NCI-H510A (cell line): ENCODE measurements at places on chromosomes 4 and X.
A peak's percentile ranks its signal among the peaks of the same experiment; 100 is the strongest.

DNA sequence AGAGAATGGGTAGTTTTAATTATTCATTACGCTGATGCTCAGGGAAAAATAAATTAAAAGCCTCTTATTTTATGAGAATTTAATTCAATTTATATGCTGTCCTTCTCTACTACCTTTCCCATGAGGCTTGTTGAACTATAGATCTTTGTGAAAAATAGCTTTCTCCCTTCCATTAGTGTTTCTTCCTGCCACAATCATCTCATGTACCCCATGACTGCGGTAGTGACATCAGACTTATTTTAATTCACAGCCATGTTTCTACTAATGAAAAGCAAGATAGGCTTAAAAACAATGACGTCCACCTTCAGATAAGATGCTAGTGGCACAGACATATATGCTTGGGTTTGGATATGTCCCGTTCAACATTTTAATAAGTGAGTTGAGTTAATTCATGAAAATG, 87.4 kb upstream of the TMEM47 start:
- DNase-seq: no peak

DNA sequence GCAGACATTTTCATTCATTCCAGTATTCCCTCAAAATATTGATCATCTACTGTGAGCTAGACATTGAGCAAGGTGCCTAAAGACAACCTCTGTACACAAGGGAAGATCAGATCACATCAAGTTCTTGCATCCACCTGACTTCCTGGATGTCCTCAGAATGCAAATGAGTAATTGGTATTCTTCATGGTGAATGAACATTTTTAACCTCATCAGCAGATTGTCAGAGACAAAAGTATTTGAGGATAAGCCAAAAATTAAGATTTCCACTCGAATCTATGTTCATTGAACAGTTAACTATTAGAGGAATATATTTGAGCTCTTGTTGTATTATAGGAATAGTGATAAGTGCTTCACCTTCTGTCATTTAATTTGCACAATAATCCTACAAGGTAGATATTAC, 1.3 kb downstream of the SMARCAD1 start:
- no peak for DNase-seq

GRCh38 chrX:42129022-42129940, 205.9 kb upstream of the CASK start:
- DNase-seq: no peak

DNA sequence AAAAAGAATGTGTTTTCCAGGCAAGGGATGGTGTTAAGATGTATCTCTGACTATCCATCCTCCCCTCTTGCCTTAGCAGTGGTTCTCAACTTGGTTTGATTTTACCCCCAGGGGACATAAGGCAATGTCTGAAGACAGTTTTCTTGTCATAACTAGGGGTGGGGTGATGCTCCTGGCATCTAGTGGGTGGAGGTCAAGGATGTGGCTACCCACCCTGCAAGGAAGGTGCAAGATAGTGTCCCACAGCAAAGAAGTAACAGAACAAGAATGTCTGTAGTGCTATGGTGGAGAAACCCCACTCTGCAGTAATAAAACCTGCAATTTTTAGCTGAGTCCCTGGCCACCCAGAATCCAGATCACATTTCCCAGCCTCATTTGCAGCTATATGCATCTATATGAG, 81.2 kb upstream of the TBL1X start:
- DNase-seq: no peak

- DNase-seq: peak; percentile 7
These were observed 62.2 kb downstream of the TIGD2 start for GRCh38 chr4:89173336-89174090.

- no peak for DNase-seq
These were observed 21.4 kb downstream of the ETDC start for GRCh38 chrX:135330706-135331105.

DNA sequence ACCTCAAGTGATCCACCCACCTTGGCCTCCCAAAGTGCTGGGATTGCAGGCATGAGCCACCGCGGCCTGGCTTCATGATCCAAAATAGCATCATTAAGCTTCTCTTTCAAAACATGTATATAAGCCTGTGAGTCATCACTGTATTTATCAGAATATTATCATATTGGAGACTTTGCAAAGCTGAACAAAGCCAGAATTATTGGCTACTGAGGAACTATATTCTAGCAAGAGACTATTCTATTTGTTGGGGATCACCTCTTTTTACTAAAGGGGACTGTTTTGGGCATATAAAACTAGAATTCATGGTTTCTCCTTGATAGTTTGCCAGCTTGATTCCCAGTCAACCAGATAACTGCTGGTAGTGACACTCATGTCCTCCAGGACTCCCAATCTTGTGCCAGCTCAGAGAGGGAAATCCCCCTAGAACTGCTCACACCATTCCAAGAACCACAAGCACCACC, 40.1 kb downstream of the TET2 start:
- DNase-seq: no peak

DNA sequence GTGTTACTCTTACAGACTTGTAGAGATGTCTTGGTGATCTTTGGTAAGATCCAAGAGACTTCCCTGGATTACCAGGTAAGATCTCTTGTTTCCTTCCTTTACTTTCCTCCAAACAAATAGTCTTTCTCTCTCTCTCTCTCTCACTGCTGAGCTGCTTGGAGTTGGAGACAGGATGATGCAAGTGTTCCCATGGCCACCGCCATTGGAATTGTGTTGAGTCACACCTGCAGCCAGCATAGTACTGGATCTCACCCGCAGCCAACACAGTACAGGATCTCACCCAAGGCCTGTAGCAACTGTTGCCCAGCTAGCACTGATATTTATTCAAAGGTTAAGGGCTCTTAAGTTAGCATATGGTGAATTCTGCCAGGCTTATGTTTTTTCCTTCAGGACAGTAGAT, 1080.9 kb downstream of the FAT4 start:
- peak; percentile 5 for DNase-seq

- no peak for DNase-seq
These were observed 25.6 kb upstream of the MBTPS2 start for GRCh38 chrX:21813612-21814368.

DNA sequence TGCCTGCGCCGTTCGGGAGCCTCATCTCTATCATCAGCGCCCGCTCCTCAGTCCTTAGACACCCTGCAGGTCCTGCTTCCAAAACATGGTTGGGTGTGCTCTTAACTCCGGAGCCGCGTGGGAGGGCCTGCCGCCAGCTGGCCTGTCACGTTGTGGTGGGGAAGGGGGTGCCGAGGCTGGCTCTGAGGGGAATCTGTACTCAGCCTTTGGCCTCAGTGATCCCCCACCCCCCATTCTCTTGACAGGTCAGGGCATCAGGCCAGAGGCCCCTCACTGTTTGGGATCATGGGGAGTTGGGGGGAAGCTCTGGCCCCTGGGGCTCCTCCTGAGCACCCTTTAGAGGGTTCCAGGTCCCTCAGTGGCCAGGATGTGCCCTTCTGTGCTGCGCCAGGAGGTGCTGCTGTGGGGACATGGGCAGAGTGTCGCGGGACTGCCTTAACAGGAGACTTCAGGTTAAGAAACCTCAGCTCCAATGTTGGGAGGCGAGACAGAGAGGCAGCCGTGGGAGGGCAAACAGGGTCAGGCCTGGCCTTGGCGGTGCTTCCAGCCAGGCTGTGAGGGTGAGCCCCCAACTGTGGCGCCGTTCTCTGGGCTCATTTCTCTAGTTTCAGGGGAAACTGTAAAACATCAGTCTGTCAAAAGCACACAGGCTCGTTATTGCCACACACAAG, 33.5 kb downstream of the TRMT44 start:
- no peak for DNase-seq

DNA sequence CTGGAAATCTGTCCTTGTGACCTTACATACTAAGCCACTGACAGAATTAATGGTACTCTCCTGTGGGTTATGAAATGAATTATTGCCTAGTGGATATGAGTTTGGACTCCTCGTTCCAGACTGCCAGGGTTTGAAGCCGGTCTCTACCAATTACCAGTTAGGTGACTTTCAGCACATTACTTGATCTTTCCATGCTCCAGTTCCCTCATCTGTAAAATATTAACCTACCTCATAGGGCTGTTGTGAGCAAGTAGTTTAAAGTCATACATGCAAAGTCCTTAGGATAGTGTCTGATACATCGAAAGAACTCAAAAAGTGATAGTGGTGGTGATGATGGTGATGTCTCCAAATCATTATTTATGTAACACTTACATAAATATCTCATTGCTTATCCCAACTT, 373.5 kb upstream of the ARX start:
- no peak for DNase-seq

GRCh38 chr4:53920116-53920515, 144.3 kb downstream of the CHIC2 start:
- peak; percentile 10 for DNase-seq

- DNase-seq: no peak
These were observed 49.0 kb downstream of the CD99L2 start for GRCh38 chrX:150849486-150849885.

DNA sequence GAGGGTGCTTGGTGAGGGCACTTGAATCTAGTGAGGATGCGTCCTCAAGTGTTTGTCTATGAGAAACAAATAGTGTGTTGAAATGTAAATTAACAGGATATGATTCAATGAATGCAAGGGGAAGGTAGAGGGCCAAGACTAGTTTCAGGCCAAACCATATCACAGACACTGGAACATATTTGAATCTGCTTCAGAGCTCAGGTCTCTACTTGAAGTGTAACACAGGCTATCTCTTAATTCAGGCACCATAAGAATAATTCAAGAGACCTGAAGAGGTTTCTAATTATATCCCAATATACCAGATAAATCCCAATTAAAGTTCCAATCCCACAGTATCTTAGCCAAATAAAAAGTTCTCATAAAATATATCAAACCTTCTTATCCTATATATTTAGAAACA, 146.5 kb upstream of the INTU start:
- DNase-seq: no peak

DNA sequence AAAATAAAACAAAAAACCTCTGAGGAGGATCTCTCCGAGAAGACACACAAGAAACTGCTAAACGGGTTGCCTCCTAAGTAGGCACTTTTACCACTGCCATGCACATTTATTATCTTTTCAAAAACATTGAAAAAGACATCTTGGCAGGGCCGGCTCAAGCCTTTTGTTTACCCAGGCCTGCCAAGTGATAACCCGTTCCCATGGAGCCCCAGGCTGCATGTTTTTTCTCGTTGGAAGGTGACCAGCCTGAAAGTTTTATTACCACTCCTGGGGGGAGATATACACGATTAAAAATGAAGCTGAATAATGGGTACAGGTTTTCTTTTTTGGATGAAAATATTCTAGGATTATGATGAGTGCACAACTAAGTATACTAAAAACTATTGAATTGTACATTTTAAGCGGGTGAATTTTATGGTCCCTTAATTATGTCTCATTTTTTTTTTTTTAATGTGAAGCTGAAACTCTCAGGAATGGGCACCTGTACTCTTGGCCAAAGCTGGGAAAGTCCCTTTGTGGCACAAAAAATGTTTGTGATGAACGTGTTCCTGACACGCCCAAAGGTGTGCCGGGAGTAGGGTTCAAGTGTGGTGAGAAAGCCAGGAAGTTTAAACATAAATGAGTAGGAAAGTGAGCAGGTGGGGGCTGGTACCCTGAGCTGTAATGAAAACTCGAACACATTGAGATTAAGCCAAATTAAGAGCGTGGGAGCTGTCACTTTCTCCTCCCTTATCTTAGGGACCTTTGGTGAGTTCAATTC, 1.5 kb upstream of the MAP7D2 start:
- DNase-seq: no peak

DNA sequence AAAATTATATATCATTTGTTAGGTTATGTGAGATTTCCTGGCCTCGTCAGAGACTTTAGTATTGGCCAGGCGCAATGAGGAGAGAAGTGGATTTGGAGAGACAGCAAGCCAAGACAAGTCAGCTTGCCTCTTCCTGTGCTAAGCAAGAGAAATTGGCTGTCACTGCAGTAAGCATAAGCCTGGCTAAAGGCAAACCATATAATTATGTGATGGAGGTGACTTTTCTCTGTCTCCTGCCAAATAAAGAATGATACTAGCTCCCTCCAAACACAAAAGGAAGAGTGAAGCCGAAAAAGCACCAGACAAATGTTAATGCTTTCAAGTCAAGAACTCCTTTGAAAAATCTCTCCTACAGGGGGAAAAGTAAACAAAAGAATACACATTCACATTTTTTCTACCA, 2246.0 kb downstream of the ARAP2 start:
- no peak for DNase-seq

DNA sequence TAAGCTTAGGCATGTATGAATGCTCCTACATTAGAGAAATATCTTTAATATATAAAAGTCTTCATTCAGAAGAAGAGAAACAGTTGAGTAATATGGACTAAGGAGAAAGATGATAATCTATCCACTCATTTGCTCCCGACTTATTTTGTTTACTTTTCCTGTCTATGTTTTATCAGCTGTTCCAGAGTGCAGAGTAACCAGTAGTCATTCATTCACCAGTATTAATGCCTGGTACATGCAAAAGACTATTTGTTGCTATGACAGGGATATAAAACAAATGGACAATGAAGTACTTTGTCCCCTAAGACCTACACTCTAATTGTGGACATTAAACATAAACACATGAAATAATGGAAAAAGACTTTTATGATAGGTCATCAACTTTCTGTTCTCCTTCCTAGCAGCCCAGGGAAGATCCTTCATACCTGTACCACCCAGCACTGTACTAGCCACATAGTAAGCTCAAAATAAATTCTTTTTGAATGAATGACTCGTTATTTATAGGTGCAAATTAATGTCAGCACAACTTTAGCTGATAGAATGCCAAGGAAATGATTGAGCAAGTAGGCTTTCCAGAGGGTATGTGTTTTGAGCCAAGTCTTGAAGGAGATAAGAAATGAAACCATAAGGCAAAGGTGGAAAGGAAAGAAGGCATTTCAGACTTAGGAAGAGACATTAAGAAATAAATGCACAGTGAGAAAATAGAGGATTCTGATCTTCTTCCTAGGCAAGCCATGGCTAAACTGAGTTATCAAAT, 45.0 kb upstream of the IL13RA1 start:
- no peak for DNase-seq

GRCh38 chr4:159312236-159312635, 209.4 kb downstream of the RAPGEF2 start:
- no peak for DNase-seq

DNA sequence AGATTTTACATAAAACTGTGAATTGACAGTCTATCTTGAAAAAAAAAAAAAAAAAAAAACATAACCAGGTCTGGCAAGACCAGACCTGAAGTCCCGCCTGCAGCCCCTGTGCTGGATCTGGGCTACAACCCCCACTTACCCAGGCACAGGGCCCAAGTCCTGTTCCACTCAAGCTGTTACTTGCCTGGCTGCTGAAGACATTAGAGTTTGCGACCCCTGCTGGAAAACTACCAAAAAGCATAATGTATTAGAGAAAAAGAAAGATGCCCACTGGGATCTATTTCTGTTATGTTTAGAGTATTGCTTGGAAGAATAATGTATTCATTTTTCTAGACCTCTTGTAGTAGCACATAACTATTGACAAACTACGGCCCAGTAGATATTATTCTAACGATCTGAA, 4.7 kb downstream of the HS3ST1 start:
- no peak for DNase-seq

- no peak for DNase-seq
These were observed 3.5 kb upstream of the MXD4 start for GRCh38 chr4:2265113-2266110.

- no peak for DNase-seq
These were observed 981.2 kb downstream of the FAM133A start for GRCh38 chrX:94655180-94655579.

GRCh38 chr4:8912089-8912455, 40.4 kb upstream of the HMX1 start:
- DNase-seq: no peak
